ENCODE measurements at places on chromosomes 4 and X.

- no peak for DNase-seq
Observed at GRCh38 chr4:159434114-159434870, 331.4 kb downstream of the RAPGEF2 start.

- DNase-seq = no peak
Observed at GRCh38 chrX:153931151-153931550, 3.7 kb downstream of the NAA10 start.

DNA sequence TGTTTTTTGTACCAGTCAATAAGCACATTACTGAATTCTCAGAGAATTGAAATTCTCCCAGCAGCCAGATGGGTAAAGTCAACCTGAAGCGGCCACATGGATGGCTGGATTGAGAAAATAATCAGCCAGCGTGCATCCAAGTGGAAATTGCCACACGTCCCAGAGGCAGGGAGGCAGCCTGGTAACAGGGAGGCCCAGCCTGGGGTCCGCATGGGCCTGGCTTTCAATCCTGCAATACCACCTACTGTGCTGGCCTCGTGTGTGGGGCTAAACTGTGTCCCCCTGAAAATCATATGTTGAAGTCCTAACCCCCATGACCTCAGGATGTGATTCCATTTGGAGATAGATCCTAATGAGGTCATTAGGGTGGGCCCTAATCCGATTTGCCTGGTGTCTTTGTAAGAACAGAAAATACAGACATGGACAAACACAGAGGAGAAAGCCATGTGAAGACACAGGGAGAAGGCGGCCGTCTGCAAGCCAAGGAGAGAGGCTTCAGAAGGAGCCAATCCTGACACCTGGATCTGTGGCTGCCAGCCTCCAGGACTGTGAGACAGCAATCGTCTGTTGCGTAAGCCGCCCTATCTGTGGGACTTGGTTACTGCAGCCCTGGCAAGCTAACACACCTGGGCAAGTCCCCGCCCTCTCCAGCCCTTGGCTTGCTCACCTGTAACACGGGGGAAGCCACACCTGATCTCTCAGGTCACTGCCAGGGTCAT lies 90.3 kb downstream of the JAKMIP1 start:
- no peak for DNase-seq

DNA sequence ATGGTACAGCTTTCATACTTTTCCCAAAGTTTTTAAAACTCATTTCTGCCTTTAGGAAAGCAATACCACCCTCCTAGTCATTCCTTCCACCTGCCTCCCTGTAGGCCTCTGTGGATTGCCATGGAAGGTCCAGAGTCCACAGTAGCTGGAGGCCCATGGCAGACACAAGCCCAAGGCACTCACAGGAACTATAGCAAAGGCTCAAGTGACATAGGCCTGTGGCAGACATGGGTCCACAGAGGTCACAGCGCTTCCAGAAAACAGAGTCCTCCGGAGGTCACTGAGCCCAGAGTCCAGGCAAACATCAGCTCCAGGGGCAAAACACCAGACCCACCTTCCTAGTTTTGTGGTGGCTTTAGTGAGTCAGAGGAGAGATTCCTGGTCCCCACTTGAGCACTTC lies 147.6 kb upstream of the ATP6AP2 start:
- no peak for DNase-seq

- no peak for DNase-seq
Observed at GRCh38 chrX:26606971-26607370, 391.0 kb downstream of the MAGEB5 start.

DNA sequence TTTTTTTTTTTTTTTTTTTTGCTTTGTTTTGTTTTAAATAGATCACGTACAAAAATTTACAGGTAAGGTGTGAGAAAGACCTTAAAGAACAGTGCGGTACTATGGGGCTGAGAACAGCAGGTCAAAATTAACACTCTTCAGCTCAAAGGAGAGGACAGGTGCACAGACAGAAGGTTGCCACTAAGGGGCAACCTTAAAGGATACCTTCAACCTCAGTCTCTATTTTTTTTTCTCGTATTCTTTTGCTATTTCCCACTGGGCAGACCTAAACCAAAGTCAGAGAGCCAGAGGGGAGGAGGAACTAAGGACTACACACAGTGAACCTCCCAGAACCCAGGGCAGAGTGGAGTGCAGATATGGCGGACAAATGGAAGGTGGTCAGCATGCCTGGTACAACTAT lies 1984.3 kb upstream of the IGFBP7 start:
- DNase-seq = no peak

DNA sequence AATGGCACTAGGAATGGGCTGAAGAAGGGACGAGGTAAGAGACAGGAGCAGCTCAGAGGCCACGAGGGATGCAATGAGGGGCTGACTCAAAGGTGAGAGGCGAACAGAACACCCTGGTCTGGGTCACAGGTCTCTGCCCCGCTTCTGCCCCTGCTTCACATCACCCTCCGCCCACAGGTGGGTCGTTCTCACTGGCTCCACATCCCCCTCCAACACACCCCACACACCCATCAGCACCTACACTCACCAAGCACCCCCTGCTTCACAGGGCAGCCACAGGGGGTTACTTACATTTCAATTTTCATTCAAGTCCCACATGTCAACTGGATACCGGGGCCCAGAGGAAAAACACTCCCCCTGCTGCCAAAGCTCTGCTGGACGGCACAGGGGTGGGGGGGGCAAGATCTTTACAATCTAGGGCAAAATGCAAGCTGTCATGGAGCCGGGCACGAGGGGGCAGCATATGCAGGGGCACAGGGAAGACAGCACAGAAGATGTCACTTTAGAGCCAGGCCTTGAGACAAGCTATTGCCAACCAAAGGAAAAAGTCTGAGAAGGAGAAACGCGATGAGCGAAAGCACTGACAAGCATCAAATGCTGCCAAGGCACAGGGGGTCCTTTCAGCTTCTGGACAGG lies 94.0 kb downstream of the AFAP1 start:
- no peak for DNase-seq

DNA sequence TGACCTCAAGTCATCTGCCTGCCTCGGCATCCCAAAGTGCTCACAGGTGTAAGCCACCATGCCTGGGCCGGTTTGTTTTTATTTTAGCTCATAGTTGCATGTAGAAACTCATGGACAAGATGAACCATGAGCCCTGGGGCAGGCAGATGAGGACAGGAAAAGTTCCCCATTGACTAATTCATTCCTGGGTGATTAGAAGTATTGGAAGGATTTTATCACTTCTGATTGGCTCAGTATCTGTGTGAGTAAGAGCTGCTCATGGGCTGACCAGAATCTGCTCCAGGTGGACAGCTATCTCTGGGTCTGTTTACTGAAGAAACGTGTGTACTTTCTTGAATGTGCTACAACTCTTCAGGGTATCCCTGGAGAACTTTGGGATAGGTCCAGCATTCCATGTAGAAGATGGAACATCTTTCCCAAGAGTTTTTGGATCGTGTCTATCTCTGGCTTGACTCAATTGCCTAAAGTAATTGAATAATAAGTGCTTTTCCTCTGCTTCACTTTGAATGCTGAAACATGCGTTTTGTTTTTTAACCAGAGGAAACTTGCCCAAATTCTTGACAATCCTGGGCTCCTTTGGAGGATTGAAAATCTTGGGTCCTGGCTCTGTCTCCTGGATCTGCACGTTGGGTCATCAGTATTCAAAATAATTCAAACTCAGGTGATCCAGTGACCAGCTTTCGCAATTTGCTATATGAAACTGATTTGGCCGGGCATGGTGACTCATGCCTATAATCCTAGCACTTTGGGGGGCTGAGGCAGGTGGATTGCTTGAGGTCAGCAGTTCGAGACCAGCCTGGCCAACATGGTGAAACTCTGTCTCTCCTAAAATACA lies 88.6 kb upstream of the DHRSX start:
- no peak for DNase-seq

DNA sequence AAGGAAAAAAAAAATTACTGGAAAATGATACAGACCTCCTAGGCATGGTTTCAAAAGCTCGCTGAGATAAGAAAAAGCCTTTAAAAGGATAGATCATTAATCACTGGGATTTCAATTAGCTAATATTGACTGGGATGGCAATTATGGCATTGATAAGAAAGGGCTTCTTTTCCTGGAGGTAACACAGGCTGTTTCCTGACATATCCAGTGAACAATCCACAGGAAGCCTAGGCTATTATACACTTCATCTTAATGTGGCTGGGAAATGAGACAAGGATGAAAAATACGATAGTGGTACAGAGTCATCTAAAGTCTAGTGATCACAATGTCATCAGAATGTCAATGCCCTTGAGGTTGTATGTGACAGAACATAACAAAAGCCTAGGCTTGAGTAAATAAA lies 1579.3 kb downstream of the C4orf33 start:
- DNase-seq = no peak

- DNase-seq = no peak
Observed at GRCh38 chr4:107509615-107510014, 210.4 kb downstream of the PAPSS1 start.
